ENCODE measurements at places on chromosomes 5 and 9.

GRCh38 chr5:39759701-39760100, 334.9 kb upstream of the DAB2 start:
- no peak for DNase-seq

DNA sequence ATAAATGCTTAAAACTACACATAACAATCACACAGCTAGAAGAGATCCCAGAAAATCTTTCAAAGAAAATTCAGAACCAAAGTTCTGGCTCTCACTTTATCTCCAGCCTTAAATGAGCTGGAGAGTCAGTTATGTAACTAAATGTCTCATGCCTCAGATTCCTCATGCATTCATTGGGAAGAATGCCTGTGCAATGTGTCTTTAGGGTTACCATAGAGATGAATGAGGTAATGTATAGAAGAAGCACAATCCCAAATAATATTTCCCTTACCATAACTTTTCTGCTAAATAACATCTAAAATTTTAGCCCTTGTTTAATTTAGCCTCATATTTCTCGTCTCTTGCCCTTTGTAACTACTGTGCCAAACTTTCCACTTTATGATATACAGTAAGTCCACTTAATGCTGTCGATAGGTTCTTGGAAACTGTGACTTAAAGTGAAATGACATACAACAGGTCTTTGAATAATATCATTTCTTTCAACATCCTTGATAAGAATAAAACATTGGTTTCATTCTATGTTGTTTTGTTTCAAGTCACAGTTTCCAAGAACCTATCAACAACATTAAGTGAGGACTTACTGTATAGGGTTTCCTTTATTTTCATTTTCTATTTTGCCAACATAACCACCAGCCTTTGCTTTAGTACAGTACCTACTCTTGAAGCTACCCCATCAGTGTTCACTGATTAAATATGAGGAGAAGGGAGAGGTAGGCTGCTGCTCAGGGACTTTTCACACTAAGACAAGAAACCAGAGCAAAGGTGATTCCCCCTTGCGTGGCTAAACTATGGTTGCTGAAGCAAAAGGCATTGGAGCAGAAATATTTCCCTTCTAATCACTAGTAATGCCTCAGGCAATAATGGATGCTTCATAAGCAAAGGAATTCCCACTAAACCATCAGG, 295.7 kb upstream of the PTGER4 start:
- no peak for DNase-seq

GRCh38 chr5:96293966-96294883, 138.8 kb downstream of the PCSK1 start:
- DNase-seq: no peak

DNA sequence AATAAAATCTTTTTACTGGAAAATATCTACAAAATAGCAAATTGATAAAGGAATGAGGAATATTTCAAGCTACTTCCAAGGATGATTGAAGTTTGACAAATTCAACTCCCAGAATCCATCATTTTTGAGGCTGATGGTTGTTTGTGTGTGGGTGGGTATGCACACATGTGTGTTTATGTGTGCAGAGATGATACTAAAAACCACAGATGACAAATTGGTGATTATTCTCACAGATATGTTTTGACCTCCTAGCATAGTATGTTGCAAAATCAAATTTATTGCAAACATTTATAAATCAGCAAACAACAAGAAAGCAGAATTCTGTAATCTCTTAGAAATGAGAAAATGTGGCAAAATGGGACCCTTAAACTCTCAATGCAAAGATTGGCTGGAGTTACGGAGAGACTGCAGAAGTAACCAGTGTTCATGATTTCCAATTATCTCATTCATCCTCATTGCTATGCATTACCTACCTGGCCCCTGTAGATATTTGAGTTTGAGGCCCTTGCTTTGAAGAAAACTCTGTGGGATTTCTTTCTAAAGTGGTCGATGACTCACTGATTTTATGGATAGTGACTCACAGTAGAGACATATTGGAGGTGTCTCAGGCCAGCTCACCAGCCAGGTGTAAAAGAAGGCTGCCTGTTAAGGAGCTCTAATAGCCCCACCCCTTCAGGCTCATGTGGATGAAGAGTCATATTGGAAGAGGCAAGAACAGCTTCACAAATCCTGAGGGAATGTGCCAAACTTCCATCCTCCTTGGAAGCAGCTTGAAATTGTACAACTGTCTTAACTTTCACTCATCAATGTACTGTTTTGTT, 44.6 kb upstream of the TMC1 start:
- DNase-seq: no peak

DNA sequence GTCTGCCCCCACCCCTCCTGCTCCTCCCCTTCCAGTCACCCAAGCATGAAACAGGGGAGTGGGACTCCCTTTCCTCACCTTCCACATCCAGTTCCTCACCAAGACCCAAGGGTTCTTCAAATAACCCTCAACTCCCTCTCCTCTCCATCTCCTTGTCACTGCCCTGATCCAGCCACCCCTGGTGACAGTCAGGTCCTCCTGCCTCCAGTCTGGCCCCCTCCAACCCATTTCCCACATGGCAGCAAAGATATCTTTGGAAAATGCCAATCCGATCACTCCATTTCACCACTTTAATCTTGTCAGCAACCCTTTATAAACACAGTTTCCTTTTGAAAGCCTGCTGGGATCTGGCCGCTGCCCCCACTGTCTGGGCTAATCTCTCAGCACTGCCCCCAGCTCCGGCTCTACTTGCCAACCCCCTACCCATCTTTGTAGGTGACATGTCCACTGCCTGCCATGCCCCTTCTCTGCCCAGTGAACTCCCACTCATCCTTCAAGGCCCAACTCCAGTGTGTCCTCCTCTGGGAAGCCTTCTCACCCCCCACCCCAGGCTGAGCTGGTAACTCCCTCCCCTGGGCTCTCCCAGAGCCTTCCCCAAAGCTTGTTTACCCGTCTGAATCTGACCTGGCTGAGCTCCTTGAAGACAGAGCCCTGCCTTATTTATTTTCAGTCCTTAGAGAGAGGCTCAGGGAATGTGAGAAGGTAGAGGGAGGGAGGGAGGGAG, 781 bp upstream of the MYOZ3 start:
- no peak for DNase-seq

Data from type B pancreatic cell (in vitro differentiated cells).